ENCODE measurements at places on chromosomes 12 and 14.

GRCh38 chr14:81273961-81274575 is 53.3 kb upstream of the GTF2A1 start:
- DNase-seq: no peak

- DNase-seq: peak; percentile 55
These were observed 110.5 kb upstream of the CLEC14A start for GRCh38 chr14:38366374-38366773.

DNA sequence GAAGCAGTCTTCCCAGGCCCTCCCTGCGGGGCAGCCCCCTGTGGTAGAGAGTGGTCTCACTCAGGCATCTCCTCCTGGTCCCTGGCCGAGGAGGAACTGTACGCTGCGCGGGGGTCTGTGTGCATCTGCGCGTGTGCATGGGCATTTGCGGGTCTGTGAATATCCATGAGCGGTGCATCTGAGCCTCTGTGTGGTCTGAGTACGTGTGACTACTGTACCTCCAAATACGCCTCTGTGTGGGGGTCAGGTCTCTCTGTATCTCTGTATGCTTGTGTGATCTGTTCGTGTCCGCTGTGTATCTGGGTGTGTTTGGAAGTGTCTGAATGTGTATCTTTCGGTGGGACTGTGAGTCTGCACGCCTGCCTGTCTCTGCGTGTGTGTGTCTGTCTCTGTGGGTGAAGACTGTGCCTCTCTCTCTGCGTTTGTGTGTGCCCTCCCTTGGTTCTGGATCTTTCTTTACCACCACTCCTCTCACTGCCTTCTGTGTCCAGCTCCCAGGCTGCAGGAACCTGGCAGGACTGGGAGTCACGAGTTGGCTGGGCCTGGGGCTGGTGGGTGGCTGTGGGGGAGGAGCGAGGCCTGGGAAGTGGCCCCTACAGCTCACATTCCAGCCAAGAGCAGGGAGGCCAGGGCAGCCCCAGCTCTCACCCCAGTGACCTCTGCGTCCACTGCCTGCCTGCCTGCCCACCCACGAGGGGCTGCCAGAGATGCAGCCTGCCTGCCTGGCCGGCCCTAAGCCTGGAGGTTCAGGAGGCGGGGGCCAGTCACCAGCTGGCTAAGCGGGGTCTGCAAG is 1.1 kb upstream of the PGF start:
- DNase-seq: no peak

DNA sequence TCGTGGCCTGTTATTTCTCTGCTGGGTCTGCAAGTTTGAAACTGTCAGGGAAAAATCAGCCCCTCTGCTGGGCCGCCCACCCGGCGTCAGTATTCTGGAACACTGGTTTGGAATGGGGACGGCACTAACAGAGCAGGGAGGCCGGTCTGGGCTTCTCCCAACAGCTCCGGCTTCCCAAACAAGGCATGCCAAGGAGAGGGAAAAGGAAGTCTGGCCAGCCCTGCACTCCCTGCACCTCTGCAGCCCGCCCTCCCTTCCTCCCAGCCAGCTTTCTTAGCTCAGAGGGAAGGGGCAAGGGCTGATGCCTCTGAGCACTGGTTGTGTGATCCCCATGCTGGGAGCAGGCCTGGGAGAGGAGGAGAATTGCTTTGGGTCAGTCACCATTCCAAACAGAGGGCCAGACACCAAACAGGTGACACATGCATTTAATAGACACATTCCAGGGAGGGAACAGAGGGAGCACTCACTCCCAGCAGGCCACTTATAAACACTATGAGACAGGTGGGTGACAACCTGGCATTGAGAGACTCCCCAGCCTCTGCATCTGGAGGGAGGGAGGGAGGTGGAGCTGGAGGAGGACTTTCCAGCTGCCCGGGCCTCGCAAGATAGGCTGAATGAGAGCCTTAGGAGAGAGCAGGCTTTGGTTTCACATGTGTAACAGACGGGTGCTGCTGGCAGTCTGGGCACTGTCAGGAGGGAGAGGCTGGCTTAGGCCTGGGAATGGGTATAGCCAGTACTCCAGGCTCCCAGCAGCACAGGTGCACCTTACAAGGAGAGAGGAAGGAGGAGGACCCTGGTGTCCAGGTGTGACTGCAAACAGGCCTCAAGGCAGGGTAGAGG is 10.3 kb downstream of the KRT75 start:
- no peak for DNase-seq

DNA sequence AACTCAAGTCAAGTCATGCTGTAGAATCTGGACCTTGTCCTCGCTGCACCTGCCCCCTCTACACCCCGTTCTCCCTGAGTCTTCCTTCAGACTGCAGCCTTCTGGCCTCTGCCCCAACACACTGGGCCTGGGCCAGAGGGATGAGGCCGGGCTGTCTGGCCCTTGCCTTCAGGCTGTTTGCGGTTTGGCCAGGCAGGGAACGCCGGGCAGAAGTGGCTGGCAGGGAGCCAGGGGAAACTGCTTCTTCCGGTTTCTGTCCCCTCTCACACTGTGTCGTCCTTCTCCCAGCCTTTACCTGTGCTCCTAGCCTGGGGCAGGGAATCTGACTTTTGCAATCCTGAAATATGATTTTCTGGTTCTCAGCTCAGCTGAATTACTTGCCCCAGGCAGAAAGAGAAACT is 13.5 kb downstream of the DGLUCY start:
- no peak for DNase-seq

DNA sequence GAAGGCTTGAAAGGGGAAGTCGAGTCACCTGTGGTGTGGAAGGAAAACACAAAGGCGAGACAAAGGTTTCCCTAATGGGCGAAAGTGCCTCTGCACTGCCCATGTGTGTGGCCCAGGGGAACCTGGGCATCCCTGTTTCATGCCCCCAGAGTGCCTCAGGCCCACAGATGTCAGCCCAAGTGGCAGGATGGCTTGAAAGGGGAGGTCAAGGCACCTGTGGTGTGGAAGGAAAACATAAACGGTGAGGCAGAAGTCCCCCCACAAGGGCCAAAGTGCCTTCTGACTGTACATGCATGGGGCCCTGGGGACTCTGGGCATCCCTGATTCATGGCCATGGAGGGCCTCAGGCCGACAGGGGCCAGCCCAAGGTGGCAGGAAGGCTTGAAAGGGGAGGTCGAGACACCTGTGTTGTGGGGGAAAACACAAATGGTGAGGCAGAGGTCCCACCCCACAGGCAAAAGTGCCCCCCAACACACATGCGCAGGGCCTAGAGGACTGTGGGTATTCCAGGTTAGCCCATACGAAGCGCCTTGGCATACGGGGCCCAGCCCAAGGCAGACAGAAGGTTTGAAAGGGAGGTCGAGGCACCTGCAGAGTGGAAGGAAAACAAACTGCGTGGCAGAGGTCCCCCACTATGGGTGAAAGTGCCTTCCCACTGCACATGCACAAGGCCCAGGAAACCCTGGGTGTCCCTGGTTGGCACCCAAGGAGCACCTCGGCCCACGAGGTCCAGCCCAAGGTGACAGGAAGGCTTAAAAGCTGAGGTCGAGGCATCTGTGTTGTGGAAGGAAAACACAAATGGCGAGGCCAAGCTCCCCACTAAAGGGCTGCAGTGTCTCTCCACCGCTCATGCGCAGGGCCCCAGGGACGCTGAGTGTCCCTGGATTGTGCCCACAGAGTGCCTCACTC is 382.3 kb downstream of the ALG10 start:
- no peak for DNase-seq

GRCh38 chr12:1504304-1504894 is 90.0 kb downstream of the FBXL14 start:
- no peak for DNase-seq

GRCh38 chr14:92880351-92880750 is 42.6 kb upstream of the CHGA start:
- DNase-seq: no peak

DNA sequence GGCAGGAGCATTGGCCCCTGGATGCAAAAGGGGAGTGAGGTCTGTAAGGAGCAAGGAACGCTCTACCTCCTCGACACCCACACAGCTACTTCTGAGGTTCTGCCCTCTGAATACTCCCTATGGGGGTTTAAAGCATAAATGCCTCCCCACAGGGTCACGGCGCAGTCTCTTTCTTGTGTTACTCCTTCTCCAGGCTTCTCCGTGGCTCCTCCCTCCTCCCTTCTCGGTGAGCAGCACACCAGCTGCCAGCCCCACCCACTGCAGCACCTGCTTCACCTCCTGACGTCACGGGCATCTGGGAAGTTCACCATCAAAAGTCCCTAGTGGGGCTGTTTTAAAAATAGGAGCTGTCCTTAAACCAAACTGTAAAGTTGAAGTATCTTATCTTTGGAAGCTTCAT is 67.3 kb downstream of the SPTB start:
- no peak for DNase-seq

GRCh38 chr14:74135426-74135825 is 50.7 kb downstream of the LIN52 start:
- DNase-seq: no peak

DNA sequence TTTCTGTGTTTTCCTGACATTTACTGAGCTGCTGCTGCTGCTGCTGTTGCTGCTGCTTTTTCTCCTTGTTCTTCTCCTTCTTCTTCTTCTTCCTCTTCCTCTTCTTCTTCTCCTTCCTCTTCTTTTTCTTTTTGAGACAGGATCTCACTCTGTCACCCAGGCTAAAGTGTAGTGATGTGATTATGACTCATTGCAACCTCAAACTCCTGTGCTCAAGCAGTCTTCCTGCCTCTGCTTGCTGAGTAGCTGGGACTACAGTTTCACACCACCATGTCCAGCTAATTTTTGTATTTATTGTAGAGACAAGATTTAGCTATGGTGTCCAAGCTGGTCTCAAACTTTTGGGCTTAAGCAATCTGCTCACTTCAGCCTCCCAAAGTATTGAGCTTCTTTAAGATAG is 95.8 kb downstream of the TMTC3 start:
- peak; percentile 52 for DNase-seq

GRCh38 chr14:29390081-29390832 is 537.4 kb downstream of the PRKD1 start:
- no peak for DNase-seq

- DNase-seq: no peak
These were observed 300.5 kb downstream of the IPO8 start for GRCh38 chr12:30395190-30395589.
